Stimulated activated CD4-positive, alpha-beta T cell treated with anti-CD3 and anti-CD28 coated beads, Interleukin-2, amount 100 ng/mL, for 24 hours (primary cell): ENCODE measurements at places on chromosomes 12 and 14.

DNA sequence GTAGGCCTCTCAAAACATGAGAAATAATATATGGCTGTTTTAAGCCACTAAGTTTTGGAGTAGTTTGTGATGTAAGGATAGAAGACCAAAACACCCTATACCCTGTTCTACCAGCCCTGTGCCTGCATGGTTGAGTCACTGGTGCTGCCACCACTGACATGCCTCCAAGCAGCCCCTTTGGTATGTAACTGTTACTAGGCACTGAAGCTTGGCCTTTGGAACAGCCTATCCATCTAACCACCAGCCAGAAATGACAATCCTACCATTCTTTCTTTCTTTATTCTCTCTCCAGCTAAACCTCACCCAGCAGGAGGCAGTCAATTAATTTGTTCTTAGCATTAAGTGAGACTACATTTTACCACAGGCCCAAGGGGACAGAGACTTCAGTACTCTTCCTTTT is 240.3 kb downstream of the MSRB3 start:
- DNase-seq: no peak

DNA sequence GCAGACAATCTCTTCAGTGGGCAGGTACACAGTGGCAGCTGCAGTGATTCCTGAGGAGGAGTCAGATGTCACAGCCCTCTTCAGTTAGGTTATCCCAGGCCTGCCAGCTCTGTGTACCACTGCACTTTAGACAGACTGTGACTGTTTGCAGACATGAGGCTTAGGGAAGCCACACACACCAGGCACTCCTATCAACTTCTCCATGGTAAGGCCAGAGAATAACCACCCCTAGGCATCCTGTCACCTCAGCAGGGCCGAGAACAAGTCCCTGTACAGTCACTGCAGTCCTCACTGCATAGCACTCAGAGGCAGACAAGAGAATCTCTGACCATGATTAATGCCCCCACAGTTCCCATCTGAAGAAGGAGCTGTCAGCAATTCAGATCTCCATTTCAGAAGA is 296.5 kb downstream of the GALC start:
- DNase-seq: no peak

DNA sequence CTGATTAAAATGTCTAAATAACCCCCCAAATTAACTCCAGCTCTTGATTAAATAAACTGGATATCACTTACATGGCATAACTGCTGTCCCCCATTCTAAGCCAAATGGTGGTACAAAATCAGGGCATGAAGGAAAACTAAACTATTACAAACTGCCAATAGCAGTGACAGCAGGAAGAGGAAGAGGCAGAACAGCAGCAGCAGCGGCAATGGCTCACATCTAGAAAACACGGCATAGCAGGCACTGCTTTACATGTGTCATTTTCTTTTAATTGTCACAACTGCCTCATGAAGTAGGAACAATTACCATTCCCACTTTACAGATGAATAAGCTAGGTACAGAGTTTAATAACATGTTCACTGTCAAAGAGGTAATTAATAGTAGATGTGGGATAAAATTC is 92.0 kb downstream of the EPS8 start:
- DNase-seq: no peak

DNA sequence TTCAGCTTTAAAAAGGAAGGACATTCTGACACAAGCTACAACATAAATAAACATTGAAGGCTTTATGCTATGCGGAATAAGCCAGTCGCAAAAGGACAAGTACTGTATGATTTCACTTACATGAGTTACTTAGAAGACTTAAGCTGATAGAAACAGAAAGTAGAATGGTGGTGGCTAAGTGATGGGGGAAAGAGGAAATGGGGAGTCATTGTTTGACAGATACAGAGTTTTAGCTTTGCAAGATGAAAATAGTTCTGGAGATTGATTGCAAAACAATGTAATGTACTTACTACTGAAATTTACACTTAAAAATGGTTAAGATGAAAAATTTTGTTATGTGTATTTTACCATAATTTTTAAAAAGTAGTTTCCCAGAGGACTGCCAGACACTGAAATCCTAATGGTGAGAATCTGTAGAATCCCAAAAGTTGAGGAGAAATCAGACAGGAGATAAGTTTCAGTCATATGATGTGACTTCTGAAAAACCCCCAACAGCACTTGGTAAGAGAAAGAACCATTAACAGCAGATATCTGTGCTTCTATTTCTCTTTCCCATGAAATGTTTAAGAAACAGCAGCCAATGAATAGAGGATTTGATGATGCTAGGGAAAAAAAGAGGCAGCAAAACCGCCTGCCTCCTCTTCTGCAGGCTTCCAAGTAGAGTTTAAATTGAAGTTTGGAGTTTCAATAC is 16.6 kb upstream of the CLEC2A start:
- DNase-seq: no peak

DNA sequence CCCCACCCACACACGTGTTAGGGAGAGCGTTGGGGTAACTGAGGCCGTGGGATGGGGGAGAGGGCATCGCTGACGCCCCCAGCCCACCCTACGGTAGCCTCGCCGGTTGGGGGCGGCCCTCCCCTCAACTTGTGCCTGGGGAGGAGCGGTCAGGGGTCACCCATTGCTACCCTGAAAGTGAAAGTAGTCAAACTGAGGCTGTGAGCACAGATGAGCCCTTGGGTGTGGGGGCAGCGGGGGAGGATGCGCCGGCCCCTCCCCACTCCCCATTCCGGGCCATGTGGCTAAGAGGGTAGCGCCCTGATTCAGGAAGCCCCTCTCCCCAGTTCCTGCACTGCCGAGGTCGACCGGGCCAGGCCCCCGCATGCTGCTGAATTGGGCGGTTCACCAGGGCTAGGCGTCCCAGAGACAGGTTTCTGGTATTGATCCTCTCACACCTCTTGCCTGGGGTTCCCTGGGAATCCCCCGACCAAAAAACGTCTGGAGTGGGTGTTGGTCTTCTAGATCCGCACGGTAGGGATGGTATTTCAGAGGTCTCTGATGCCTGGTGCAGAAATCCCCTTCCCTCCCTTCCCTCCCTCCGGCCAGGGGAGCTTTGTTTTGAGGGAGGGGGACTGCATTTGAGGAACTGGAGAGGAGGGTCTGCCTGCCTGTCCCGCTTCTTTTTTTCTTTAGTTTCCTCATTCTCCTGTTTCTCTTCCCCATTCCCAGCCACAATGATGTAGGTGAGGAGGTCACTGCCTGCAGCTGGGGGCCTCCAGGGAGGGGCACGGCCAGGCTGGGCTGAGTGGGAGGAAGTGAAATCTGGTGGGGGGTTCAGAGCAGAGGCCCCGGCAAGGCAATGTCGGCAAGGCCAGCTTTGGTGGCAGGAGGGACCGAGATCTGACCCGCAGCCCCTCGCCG is 1.0 kb downstream of the SH2B3 start:
- DNase-seq: peak; percentile 66

DNA sequence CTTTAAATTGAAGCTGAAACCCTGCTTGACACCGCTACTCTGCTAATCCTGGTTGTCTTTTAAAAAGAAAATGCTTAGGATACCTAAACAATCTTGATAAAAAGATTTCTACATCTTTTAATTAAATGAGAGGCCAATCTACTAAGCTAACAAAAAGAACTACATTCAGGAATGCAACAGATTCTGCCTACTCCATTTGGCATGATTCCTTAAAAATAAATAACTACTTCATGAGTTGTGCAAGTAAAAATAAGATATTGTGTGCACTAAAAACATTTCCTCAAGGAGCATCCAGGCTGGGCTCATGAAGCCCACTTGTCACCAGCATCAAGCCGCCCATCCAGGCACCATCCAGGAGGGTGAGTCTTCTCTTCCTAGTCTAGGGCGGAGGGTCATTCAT is 197.5 kb downstream of the PAX9 start:
- no peak for DNase-seq

GRCh38 chr14:52391881-52392615 is 77.9 kb downstream of the PTGER2 start:
- no peak for DNase-seq
